NCI-H2081 treated with DMSO at 0.1 percent for 48 hours (cell line): ENCODE measurements at places on chromosomes 7 and 10.

GRCh38 chr10:127259347-127259746, 63.0 kb upstream of the INSYN2A start:
- no peak for DNase-seq

- no peak for DNase-seq
These were observed 17.8 kb downstream of the CRTAC1 start for GRCh38 chr10:98012644-98013043.

DNA sequence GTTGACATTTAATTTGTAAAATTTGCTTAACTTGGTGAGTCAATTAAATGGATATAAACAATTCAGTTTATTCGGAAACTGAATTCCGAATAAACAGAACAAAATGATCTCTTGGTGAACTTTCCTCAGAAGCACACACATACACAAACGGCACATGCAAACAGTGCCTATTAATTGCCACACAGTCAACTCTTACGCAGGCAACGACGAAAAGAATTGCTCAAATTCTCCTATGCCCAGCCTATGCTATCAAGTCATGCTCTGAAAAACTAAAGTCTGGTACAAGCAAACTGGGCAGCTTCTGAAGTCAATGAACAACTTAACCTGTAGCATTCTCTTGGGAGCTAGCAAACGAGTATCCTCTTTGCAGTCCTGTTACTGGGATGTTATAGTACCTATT, 38.8 kb upstream of the ASL start:
- DNase-seq = no peak

- no peak for DNase-seq
These were observed 717.2 kb downstream of the TNS3 start for GRCh38 chr7:46864716-46865115.

GRCh38 chr10:128211953-128212727, 85.9 kb upstream of the MKI67 start:
- no peak for DNase-seq

DNA sequence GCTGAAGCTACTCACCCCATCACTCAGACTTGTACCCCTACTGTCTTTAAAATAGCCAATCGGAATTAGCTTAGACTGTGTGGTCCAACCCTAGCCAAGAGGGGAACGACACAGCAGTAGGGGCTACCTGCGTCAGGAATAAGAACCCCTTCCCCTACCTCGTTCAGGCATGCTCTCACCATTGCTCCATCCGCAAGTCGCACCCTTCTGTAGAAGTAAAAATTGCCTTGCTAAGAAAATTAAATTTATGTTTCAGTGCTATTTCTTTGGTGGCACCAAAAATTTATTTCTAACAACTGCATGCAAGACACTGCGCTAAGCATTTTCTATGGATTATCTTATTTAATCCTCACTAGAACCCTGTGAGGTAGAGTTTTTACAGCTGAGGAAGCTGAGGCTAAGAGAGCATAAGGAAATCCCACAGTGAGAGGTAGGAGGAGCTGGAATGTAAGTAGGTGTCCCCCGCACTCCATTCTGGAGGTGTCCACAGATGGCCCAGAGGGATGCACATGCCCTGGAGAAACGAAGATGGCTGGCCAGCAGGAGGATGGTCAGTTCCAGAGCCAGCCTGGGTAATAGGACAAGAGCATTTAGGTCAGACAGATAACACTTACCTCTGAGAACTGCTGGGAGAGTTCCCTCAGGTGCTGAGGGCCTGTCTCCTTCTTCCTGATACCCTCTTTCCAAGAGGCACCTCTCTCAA, 15.3 kb upstream of the CACUL1 start:
- no peak for DNase-seq
